ENCODE measurements at places on chromosomes 6 and 20. TPM values are rescaled to one million over a fixed set of nuclear protein-coding genes. Genes with fewer than 3 reads are reported as not detected.
A peak's percentile ranks its signal among the peaks of the same experiment; 100 is the strongest.

Gene ACSS1
- 0.86 TPM for total RNA-seq

Gene PDYN
- total RNA-seq, result not detected

- no peak for DNase-seq
These were observed 123.3 kb downstream of the INSM1 start for GRCh38 chr20:20491110-20491783.

GRCh38 chr6:22079783-22080182 is 217.1 kb downstream of the PRL start:
- no peak for DNase-seq

GRCh38 chr20:3459881-3460307 is 10.9 kb upstream of the ATRN start:
- DNase-seq, result no peak

DNA sequence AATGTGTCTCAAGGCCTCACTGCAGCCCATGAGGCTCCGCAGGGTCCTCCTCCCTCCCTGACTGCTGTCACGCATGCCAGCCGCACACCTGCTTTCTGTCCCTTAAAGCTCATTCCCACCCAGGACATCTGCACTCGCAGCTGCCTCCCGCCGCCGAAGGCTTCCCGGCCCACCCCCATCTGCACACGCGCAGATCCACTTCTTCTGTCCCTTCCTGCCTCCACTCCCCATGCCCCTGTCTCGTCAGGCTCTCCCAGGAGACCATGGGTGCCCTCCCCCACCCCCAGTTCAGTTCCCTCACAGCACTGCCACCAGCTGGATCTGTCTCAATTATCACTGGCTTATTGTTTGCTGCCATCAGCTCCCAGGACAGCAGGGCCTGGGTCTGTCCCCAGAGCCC is 63.0 kb downstream of the RIPOR3 start:
- DNase-seq, result no peak

DNA sequence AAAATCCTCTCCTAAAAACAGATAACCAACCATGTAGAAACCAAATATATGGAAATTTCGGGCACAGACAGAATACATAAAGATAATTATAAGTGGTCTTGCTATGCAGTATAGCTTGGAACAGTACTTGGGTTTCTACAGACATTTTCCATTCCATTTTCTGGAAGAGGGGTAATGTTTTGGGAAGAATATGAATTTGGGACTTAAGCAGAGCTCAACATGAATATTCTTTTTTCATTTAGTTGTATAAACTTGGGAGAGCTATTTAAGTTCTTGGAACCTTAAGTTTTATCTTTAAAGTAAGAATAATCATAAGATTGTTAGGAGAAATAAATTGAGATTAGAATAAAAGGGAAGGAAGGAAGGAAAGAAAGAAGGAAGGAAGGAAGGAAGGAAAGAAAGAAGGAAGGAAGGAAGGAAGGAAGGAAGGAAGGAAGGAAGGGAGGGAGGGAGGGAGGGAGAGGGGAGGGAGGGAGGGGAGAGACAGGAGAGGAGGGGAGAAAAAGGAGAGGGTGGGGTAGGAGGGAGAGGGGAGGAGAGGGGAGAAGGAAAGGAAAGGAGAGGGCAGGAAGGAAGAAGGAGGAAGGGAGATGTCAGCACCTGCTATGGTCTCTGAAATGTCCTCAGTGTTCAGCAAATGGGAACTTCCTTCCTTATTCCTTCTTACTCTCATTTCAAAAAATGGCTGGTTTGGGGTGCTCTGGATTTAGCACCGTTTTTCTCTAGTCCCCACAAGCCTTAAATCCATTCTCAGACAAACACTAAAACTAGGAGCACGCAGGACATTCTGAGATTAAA is 248.3 kb downstream of the LY86 start:
- DNase-seq, result no peak

- no peak for DNase-seq
These were observed 58.1 kb downstream of the NUS1 start for GRCh38 chr6:117733341-117733740.

GRCh38 chr6:131062241-131063027 is 611 bp downstream of the EPB41L2 start:
- DNase-seq, result peak; percentile 36

- DNase-seq, result peak; percentile 23
These were observed 13.7 kb downstream of the NEDD9 start for GRCh38 chr6:11218538-11219399.
